ENCODE measurements at places on chromosomes 16 and 17.
A peak's percentile ranks its signal among the peaks of the same experiment; 100 is the strongest.

DNA sequence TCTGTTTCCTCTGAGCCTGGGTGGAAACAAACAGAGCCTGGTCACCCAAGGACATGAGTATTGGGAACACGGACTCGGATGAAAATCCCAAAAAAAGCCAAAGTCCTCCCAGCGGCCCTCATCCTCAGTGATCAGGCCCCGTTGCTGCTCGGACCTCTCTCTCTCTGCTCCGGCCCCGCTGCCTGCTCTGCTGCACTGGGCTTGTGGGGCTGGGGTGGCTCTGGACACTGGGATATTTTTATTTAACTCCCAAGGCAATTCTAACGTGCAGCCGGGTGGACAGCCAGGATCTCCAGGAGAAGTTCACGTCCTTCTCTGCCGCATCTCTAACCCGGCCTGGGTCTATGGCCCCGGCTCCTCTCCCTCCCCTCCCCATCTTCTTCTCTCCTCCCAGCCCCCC is 280.9 kb upstream of the TNRC6C start:
- no peak for DNase-seq

DNA sequence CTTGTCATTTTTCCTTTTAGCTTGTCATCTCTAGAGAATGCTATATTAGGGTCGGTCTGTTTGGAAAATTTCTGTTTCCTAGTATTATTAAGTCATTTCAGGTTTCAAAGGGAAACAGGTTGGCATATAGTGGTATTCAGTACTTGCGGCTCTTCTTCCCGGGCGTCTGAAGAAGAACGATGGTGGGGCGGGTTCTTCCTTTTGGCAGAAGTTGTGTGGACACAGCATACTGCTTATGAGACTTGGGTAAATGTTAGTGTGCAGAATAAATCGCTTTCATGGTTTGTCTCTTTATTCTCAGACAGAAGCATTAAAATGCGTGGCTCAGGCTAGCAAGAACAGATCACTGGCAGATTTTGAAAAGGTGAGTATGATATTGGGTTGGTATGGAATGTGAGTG is 9.6 kb upstream of the CDK5R1 start:
- DNase-seq: no peak

- DNase-seq: no peak
Measured at GRCh38 chr17:17922070-17922614, 50.1 kb downstream of the TOM1L2 start.

- DNase-seq: no peak
Measured at GRCh38 chr16:82963653-82964052, 336.9 kb downstream of the CDH13 start.

GRCh38 chr16:28985211-28986041 is 574 bp downstream of the LAT start:
- no peak for DNase-seq

- DNase-seq: no peak
Measured at GRCh38 chr17:73174126-73174525, 9.3 kb downstream of the SSTR2 start.

GRCh38 chr16:1264345-1265089 is 8.6 kb downstream of the TPSD1 start:
- DNase-seq: no peak

- DNase-seq: no peak
Measured at GRCh38 chr16:31413381-31413780, 14.8 kb downstream of the COX6A2 start.

- no peak for DNase-seq
Measured at GRCh38 chr16:12272264-12272663, 295.7 kb downstream of the SNX29 start.

- no peak for DNase-seq
Measured at GRCh38 chr17:38851434-38851833, 2.1 kb downstream of the RPL23 start.

GRCh38 chr17:78921437-78921971 is 3.7 kb downstream of the TIMP2 start:
- DNase-seq: no peak

DNA sequence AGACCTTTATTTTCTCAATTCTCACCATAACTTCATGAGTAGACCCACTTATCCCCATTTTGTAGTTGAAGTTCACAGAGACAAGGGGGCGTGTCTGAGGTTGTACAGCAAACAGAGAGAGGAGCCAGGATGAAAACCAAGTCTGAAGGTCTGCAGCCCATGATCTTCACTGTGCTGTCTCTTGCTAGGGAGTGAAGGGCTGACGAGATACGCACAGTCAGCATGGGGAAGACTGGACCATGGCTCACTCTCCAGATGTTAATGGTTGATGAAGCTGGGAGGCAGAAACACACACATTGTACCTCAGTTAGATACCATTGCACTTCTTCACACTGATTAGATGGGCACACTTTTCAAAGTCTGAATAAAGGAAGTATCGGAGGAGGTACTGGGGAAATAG is 5.8 kb upstream of the MT4 start:
- no peak for DNase-seq

DNA sequence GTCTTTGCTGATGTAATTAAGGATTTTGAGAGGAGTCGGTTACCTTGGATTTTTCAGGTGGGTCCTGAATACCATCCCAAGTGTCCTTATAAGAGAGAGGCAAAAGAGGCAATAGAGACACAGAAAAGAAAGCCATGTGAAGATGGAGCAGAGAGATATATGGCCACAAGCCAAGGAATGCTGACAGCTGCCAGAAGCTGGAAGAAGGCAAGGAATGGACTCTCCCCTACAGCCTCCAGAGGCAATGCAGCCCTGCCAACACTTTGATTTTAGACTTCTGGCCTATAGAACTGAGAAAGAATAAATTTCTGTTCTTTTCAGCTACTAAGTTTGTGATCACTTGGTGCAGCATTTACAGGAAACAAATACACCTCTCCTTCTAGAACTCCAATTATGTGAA is 8.2 kb upstream of the RNFT1 start:
- DNase-seq: no peak

DNA sequence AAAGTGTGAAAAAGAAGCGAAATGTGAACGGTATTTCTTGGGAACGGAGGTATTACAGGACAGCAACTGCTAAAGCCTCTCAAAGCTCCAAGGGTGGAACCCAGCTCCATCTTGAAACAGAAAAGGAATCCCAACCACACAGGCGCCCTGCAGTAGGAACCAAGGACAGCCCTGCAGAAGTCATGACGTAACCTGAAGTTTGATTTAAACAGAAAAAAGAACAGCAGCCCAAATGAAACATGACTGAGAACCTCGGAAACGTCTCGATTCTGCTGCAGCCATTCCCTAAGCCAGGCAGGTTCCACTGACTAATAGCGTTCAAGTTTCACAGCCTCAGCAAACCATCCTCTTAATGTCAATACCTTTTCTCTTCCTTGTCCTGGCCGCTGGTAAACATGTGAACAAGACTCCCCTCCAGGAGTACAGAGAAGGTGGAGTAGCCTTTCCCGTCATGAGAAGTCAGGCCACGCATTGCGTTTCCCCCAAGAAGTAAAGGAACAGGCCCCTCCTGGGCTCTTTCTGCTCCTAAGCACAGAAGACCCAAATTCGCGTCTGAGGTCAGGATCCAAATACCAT is 20.1 kb downstream of the SIAH1 start:
- DNase-seq: no peak

DNA sequence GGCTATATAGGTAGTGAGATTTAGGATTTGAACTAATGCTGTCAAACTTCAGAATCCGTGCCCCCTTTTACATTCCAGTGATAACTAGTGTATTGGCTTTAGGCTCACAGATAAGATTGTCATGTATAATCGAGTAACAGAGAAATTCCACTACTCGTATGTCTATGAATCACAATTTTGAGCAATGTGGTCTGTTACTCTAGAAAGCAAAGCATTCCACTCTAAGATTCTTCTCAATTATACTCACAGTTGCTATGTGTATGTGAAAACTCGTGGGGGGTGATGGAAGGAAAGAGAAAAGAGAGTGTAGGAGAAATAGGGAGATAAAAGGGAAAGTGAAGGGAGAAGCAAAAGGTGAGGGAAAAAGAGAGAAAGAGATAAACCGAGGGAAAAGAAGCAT is 1175.1 kb upstream of the GOT2 start:
- no peak for DNase-seq

GRCh38 chr16:11755022-11755760 is 12.5 kb upstream of the TXNDC11 start:
- no peak for DNase-seq

DNA sequence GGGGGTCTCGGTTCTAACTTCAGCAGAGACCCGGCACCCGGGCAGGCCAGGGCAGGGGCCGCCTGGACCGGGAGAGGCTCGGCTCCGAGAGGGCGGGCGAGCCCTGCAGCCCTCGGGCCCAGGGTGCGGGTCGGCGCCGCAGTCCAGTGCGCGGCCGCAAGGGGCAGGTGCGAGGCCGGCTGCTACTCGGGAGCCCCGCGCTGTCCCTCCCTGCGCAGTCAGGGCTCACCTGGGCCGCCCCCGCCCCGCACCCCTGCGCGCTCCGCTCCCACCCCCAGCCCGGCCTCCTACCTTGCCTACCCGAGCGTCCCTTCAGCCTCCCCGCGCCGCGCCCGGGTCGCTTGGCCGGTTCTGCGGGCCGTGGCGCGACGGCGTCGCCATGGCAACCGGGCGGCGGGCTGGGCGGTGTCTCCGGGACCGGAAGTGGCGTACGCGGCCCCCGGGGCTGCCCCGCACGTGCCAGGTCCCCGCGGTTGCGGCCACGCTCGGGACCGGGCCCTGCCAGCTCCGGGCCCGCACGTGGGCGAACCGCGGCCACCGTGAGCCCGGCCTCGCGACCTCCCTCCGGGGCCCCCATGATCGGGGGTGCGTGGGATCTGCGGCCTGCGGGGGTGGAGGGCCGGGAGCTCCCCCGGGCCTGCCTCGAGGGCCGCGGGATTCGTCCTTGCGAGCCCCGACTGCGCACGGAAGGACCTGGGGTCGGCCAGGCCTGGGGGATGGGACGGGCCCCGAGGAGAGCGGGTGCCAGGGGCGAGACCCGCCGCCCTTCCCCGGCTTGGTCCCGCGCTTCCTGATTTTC is at the start of gene CYB561:
TSS of gene CYB561 (minus strand) at position 353 of the 799 bp plus-strand sequence. CDS start 8,759 bp downstream, outside the sequence.
- peak; percentile 65 for DNase-seq

DNA sequence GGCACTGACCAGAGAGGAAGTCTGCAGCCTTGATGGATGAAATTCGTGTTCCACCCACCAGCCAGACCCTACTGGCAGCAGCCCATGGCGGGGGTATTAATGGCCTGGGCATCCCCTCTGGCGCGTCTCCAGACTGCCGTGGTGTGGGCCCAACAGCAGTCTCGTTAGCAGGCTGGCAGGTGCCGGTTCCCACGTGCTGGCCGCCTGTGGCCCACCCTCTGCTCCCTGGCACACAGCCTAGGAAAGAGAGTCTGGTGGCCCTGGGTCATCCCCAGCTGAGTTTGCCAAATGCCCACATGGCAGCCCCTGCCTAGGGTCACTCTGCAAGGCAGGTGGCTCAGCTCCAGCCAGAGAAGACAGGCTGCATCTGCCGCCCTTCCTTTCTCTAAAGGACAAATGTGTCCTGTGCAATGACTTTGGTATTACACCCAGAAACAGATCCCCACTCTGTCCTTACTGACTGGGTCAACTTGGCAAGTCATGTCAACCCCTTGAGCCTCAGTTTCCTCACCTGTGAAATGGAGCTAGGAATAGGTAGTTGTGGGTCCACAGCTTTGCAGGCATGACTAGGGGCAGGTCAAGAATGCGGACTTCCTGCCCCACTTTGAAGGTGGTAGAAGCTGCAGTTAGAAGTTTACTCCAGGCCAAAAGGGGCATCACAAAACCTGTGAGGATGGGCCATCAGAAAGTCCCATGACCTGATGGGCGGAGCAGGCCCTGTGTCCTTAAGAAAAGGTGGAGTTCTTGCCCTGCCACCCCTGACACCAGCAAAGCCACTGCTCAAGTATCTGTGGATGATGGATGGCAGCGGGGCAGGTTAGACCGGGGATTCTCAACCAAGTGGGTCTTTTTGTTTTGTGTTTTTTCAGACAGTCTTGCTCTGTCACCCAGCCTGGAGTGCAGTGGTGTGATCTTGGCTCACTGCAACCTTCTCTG is 76.6 kb downstream of the ABCC6 start:
- DNase-seq: no peak
